ENCODE measurements at places on chromosomes 13 and 19. TPM values are rescaled to one million over a fixed set of nuclear protein-coding genes. Genes with fewer than 3 reads are reported as not detected.

Gene MATK
- 0.90 TPM for polyA plus RNA-seq

Gene GPC6
- 57.5 TPM for polyA plus RNA-seq

Gene CD209
- polyA plus RNA-seq: 1.5 TPM

Gene IGFL2
- not detected for polyA plus RNA-seq

Gene ZNF546
- polyA plus RNA-seq: 10.8 TPM

Gene GJA3
- polyA plus RNA-seq: 13.8 TPM

Gene COL4A1
- 563 TPM for polyA plus RNA-seq

Gene PRODH2
- polyA plus RNA-seq: 42.4 TPM

Gene ZNF333
- polyA plus RNA-seq: 18.2 TPM

Gene RNF113B
- polyA plus RNA-seq: not detected

Gene CEACAM20
- polyA plus RNA-seq: not detected

Gene ZNF773
- 16.8 TPM for polyA plus RNA-seq

Gene TMEM255B
- 10.7 TPM for polyA plus RNA-seq

Gene PSG2
- not detected for polyA plus RNA-seq

Gene ZNF813
- 7.4 TPM for polyA plus RNA-seq

Gene DIRAS1
- 3.5 TPM for polyA plus RNA-seq

Gene AKAP8
- polyA plus RNA-seq: 36.9 TPM

Gene TPTE2
- 0.17 TPM for polyA plus RNA-seq

Gene KEAP1
- 56.6 TPM for polyA plus RNA-seq
